ENCODE measurements at places on chromosomes 2 and 18.

DNA sequence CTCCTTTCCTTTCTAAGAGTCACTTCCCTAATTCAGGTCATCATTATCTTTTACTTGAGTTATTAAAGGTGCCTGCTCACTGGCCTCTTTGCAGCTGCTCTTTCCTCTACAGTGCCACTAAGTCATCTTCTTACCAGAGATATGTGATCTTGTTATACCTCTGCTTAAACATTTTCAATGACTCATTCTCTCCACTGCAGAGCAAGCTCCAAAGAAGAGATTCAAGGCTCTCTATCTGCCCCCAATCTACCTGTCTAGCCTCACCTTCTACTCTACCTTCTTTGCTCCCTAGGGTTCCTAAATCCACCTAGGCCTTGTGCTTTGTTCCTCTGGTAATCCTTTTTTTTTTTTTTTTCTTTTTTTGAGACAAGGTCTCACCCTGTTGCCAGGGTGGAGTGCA is 3.1 kb downstream of the ARHGEF33 start:
- DNase-seq = no peak

DNA sequence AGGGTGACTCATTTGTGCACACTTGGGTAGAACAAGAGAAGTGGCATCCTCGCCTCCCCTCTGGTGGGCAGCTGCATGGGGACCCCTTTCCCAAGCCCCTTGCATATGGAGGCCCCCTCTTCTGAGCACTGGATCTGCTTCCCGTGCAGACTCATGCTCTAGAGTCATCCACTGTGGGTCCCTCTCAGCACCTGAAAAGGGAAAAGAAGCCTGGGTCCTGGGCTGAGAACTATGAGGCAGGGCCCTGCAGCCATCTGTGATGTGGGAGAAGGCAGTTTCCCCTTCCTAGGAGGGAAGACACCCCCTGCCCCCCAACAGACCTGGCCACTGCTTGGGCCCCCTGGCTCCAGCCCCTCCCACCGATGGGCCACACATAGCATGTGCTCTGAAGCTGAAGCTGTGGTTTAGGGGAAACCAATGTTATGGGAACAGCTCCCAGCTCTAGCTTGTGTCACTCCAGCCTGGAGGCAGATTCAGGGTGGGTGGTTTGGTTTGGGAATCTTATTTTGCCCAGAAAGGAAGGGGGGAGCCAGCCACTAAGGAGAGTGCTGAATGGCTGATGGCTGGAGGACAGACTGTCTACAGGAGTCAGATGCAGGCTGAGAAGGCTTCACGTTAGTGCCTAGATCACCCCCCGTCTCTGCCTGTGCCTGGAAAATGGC is 172.8 kb downstream of the GLI2 start:
- no peak for DNase-seq

DNA sequence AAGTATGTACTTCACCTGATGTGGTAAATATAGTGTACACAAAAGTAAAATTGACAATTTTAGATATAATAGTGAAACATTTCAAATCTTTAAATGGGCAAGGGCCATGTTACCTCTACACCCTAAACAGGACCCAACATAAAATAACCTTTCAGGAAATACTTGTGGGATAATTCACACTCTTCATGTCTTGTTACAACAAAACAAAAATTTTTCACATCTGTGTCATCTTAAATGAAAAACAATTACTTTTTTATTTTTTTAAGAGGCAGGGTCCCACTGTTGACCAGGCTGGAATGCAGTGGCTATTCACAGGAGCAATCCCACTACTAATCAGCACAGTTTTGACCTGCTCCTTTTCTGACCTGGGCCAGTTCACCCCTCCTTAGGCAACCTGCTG is 42.1 kb downstream of the SRBD1 start:
- DNase-seq = no peak

DNA sequence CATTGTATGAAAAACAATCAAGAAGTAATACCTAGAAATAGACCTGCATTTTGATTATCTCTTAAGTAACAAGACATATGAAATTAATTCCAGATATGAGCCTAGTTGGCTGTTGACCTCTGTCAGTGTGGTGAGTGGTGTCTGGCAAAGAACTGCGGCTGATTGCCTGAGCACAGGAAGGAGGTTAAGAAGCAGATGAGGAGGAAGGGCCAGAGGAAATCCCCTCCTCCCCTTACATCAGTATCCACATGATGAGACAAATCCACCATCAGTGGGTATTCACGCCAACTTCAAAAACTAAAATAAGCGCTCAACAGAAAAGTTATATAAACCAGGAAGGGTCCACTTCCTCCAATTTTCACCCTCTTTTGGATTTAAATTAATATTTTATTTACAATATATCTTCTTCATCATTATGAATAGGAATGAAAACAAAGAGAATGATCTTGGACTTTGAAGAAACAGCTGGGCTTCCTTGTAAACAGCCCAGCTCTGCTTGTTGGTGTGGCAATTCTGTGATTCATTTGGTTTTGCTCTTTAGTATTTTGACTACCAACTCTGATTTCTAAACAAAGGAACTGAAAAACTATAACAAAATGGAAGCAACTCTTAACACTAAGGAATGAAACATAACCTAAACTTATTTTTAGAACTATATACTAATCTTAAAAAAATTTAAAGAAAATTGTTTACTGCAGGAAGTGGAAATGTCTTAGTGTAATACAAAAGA is 27.3 kb downstream of the RFTN2 start:
- DNase-seq = no peak

DNA sequence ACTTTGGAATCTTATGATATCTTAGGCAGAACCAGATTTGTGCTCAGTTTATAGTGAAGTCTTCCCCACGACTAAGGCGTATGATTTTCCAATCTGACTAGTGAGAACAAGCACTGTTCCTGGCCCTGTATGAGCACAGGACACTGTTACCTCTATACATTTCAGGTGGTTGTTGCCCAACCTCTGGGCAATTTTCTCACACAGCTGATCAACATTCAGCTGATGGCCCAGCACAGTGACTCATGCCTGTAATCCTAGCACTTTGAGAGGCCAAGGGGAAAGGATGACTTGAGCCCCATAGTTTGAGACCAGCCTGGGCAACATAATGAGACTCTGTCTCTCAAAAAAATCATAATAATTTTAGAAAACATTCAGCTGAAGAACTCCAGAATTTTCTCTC is 119.5 kb downstream of the ASXL3 start:
- DNase-seq = no peak
